HFFc6 (cell line): ENCODE measurements at places on chromosomes 2 and 18. TPM values are rescaled to one million over a fixed set of nuclear protein-coding genes. Genes with fewer than 3 reads are reported as not detected.

FAM110C gene
- not detected in 2 replicates for total RNA-seq

IFIH1 gene
- total RNA-seq, result 0.85 to 1.9 TPM (median 1.1 TPM) in 3 replicates

LRP2 gene
- total RNA-seq, result not detected in 3 replicates

INO80D gene
- 11.9 to 12.4 TPM (median 12.1 TPM) in 3 replicates for total RNA-seq

CD8B gene
- not detected in 3 replicates for total RNA-seq

FHOD3 gene
- 29.1 to 63.0 TPM (median 40.6 TPM) in 3 replicates for total RNA-seq

CHRNA1 gene
- 0.21 TPM in 1 of 3 replicates, not detected in the others for total RNA-seq

SAG gene
- not detected in 3 replicates for total RNA-seq

TNFAIP6 gene
- 0.63 to 2.3 TPM (median 1.6 TPM) in 3 replicates for total RNA-seq

DNAH7 gene
- 0.27 to 0.41 TPM in 2 of 3 replicates, not detected in the other for total RNA-seq

- DNase-seq, result no peak
Measured at GRCh38 chr2:46337208-46337994, 40.2 kb downstream of the EPAS1 start.

- DNase-seq, result no peak
Measured at GRCh38 chr2:85761-86160, 39.5 kb upstream of the FAM110C start.

GRCh38 chr2:40465-40864 is 5.8 kb downstream of the FAM110C start:
- DNase-seq, result no peak

DNA sequence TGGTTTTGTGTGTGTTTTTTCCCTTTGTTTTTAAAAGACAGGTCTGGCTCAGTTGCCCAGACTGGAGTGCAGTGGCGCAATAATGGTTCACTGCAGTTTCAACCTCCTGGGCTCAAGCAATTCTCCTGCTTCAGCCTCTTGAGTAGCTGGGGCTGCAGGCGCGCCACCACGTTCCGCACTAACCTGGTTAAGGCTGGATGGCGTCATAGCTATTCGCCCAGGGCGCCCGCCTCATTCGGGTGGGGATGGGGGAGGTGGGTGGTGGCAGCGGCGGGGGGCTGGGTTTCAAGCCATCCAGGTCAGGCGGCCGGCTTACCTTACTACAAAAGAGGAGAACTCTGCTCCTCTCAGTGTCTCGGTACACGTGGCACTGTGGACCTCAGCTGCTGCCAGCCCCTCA is 42.8 kb downstream of the EEF1B2 start:
- no peak for DNase-seq

GRCh38 chr18:61127714-61128467 is 205.3 kb upstream of the CDH20 start:
- no peak for DNase-seq

DNA sequence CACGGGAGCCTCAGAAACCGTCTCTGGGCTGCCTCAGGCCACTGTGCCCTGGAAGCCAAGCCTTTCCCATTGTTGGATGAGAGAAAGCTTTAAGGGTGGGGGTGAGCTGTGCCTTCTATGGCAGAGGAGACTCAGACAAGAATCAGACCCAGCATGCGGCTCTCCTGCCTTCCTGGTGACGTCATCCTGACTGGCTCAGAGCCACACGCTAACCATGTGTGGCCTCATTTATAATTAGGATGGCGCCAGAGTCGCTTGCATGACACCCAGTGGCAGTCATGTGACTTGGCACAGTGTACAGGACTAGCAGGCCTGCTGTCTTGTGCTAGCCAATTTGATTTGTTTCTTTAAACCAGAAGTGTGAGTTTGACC is 99.1 kb downstream of the SH3BP4 start:
- DNase-seq, result peak; percentile 97

GRCh38 chr2:54604871-54605270 is 118.6 kb upstream of the EML6 start:
- no peak for DNase-seq

- DNase-seq, result no peak
Measured at GRCh38 chr2:162060532-162060931, 13.5 kb downstream of the DPP4 start.

DNA sequence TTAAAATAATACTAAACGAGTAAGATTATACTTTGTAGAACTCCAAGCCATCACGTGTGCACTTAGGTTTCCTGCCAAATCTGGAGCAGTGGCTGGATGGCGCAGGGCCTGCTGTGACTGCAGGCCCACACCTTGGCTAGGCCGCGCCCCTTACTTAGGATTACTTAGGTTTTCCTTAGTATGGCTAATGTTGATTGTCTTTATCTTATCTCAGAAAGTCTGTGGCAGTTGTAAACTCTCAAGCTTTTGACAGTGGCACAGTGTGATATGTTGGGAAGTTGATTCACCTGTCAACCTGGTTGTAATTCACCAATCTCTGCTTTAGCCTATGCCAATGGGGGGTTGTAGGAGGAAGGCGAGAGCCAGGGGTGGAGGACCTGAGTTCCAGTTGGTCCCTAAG is 208.4 kb downstream of the ZNF407 start:
- no peak for DNase-seq

GRCh38 chr2:164841719-164842623 is at the start of gene COBLL1:
TSS of gene COBLL1 (minus strand) at chr2:164841823. CDS start at chr2:164841196, 627 bp downstream.
- peak; percentile 47 for DNase-seq

DNA sequence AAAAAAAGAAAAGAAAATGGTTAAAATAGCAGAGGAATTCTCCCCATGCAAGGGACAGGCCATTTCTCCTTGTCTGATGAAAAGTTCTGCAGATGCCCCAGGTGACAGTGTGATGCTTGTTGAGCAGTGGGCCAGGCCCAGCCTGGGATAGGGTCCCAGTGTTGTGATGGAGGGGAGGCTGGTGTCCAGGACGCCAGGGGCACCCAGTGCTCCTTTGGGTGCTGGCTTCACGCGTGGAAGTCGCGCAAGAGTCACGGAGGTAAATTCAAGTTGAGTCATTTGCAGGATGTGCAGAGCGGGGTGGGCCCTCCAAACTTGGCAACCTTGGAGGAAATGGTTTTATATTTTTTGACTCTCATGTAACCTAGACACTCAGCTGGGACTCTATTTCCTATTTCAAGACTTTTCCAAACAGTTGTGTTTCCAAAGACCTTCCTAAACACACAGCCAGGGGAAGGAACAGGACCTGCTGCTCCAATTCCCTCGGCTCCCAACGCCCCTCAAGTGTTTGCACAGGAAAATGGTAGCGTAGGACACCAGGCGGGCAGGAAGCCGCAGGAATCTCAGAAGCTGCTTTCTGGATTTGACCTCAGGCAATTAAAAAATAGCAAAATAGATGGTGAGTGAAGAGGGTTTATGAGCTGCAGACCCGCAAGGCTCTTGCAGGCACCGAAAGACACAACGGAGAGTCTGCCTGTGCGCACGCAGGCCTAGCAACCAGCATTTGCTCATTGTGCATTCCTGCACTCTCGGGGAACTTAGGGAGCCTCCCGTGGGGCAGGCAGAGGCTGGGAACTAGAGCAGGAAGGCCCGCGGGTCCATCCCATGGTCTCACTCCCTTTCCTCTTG is 107.1 kb upstream of the ODC1 start:
- no peak for DNase-seq

DNA sequence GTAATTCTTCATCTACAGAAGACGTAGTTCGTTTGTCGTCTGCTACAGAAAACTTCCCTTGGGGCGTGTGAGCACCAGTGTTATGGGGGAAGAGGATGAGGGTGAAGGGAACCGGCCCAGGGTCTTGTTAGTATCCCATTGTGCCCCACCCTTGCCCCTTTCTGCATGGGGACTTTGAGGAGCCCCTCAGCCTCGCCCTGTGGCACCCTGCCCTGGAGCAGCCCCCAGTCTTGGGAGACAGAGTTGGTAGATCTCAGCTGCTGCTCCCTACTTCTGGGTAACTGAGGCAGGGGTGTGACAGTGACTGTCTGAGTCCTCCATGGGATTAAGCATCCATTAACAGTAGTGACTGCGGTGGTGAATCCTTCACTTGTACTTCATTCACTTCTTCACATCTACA is 50.1 kb downstream of the RNF144A start:
- DNase-seq, result no peak

- DNase-seq, result no peak
Measured at GRCh38 chr2:166158546-166158945, 30.7 kb upstream of the SCN1A start.

DNA sequence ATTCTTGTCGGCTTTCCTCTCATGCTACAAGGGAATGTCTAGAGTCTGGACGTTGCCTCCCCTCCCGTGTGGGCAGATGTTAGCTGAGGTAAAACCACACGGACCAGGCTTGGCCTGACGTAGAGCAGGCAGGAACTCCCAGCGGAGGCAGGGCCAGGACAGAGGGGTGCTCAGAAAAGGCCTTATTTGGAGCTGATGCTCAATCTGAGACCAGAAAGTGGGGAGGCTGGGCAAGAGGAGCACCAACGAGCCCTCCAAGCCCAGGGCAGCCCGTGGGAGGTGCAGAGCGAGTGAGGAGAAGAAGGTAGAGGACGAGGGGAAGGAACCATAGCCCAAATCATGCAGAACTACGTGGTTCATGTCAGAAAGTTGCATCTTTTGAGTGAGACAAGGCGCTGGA is 9.0 kb downstream of the TEX51 start:
- DNase-seq, result no peak

- DNase-seq, result no peak
Measured at GRCh38 chr2:127275356-127275755, 18.6 kb downstream of the ERCC3 start.

DNA sequence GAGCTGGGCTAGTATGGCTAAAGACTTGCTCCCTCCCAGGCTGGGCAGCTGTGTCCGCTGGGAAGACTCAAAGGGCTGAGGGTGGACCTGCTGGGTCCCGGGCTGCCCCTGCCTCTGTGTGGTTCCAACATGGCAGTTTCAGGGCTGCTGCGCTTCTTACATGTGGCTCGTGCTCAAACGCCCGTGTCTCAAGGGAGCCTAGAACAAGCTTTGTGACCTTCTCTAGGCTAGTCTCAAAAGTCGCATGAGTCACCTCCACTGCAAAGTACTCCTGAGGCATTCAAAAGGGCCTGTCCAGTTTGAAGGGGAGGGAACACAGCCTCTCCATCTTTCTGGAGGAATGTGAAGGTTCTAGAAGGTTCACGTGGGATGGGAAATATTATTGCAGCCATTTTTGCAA is 44.7 kb upstream of the RAB31 start:
- no peak for DNase-seq

GRCh38 chr2:219368690-219369191 is 19.0 kb downstream of the DNPEP start:
- peak; percentile 89 for DNase-seq

DNA sequence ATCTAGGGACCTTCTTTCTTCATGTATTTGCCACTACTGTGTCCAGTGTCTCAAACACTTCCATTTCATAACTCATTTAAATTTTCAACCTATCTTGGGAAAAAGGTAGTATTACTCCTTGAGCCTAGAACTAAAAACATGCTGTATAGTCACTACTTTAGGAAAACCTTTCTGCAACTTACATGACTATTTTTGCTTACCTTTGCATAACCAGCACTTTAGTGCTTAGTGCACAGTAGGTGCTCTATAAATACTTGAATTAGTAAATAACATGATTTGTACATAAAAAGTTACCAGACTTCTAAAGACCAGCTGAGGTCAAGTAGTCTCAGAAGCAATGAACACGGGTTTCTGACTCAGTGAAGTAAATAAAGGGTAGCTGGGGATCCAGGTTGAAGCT is 62.5 kb upstream of the DTNB start:
- DNase-seq, result no peak

GRCh38 chr2:221137385-221137784 is 434.7 kb downstream of the EPHA4 start:
- no peak for DNase-seq

GRCh38 chr2:135030826-135031225 is 16.4 kb downstream of the MAP3K19 start:
- peak; percentile 48 for DNase-seq

DNA sequence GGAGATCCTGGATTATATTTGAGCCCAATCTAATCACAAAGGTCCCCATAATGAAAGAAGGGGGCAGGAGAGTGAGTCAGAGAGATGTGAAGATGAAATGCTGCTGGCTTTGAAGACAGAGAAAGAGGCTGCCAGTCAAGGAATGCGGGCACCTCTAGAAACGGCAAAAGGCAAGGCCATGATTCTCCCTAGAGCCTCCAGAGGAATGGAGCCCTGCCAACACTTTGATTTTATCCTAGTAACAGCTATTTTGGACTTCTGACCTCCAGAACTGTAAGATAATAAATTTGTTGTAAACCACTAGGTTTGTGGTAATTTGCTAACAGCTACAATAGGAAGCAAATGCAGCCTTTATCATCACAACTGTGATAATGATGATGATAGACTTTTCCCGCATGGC is 32.9 kb downstream of the LBH start:
- no peak for DNase-seq

GRCh38 chr2:223528036-223528435 is 74.1 kb downstream of the SCG2 start:
- DNase-seq, result peak; percentile 41

DNA sequence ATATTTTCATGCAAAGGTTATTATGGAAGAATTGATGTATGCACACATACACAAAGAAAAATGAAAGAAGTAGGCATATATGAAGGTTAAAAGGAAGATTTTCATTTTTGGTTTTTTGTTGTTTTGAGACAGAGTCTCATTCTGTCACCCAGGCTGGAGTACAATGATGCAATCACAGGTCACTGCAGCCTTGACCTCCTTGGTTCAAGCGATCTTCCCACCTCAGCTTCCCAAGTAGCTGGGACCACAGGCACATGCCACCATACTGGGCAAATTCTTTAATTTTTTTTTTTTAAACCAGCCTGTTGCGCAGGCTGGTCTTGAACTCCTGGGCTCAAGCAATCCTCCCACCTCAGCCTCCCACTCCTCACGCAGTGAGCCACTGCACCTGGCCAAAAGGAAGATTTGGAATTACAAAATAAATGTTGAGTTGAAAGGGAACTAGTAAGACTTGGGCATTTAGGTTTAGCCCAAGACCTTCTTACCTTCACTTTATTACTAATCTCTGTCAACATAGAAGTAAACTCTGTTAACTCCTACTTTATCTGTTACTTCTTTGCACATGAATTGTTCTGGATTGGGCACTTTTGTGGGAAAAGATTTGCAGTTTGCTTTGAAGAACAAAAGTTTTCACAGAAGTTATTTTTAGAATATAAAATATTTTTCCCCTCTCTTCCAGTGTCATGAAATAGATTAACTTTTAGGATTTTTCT is 31.7 kb upstream of the NBEAL1 start:
- no peak for DNase-seq

DNA sequence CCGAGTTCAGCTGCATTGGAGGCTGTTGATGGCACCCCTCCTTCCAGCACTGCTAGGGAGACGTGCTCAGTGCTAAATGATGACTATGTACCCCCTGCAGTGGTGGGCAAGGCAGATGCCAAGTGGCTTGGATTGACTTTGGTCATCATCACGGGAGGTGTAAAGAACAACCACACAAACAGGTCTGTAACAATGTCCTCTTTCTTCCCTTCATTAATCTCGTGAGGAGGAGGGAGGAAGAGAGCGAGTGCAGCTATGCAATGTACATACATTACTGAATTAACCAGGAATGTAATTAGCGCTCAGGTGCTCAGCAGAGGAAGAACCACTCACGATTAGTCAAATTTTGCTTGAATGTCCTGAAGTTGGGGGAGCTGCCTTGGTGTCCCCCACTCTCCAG is 173.9 kb upstream of the SKOR2 start:
- DNase-seq, result no peak
